Activated CD4-positive, alpha-beta T cell treated with anti-CD3 and anti-CD28 coated beads, Interleukin-2, amount 10 ng/mL, durations not matched to agents 24 days and 14 days (primary cell): ENCODE measurements at places on chromosomes 7 and 10.

DNA sequence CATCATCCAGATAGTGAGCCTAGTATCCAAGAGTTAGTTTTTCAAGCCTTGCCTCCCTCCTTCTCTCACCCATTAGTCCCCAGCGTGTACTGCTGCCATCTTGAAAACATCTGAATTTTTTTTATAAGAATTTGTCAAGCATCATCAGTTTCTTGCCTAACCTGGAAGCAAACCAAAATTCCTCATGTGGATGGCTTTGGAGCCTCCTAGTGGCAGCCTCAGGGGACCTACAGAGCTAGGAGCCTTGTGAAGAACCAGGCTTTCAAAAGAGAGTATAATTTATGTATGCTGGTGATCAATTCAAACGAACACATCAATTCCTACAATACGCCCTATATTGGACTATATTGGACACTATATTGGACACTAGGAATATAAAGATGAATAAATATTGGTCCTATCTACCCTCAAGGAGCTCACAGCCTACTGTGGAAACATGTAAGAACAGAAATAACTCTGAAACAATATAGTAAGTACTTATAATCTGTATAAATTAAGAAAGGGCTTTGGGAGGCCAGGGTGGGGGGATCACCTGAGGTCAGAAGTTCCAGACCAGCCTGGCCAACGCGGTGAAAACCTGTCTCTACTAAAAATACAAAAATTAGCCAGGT is 63.4 kb downstream of the HPSE2 start:
- no peak for DNase-seq

GRCh38 chr7:44872787-44873186 is 12.5 kb downstream of the PURB start:
- no peak for DNase-seq

GRCh38 chr7:73739387-73739767 is 775 bp upstream of the ABHD11 start:
- no peak for DNase-seq

GRCh38 chr7:93799750-93800357 is 90.7 kb downstream of the TFPI2 start:
- DNase-seq, result no peak

- no peak for DNase-seq
Observed at GRCh38 chr10:86655173-86655540, 810 bp downstream of the OPN4 start.

GRCh38 chr10:133421336-133422222 is 2.8 kb downstream of the SPRN start:
- no peak for DNase-seq

GRCh38 chr10:29608062-29608461 is 26.7 kb downstream of the SVIL start:
- no peak for DNase-seq

DNA sequence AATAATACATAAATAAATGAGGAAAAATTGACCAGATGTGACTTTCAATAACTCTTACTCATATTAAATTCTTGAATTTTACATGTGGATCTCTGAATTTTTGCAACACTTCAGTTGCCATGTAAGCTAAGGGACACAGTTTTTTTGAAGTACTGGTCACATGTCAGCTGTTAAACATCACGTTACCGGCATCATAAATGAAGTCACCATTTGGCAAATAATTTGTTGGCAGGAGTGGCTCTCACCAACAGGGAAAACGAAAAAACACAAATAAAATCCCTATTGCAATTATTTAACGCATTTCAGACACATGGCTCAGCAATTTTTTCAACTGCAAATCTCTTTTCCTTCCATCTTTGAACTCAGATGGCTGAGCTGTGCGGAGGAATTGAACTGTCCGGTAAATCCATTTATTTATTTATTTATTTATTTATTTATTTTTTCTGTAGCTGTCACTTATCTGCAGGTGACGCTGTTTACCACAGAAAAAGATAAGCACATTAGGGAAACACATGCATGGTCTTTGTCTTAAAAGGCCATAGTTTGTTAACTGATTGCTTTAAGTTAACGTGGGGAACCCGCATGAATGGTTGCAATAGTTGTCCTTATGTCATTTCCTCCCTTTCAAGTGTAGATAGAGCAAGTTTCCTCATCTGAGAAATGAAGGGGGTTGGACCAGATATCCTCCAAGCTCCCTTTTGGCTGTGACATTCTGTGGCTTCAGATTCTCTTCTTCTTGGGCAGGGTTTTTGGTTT is 64.7 kb upstream of the JAZF1 start:
- no peak for DNase-seq

DNA sequence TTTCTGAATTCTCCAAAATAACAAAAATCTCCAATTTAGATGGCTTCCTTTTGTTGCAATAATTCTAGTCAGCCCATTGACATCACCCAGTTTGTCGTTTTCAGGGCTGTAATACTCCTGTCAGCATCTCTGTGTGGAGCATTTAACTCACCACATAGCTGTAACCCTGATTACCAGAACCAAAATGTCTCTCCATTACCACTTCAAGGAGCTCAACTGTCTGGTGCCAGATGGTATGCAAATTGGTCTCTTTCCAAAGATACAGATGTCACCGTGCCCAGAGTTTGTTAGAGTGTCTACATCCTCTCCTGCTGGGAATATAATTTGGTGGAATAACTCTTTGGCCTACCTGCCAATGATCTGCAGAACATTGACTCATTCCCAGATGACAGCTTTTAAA is 350.3 kb upstream of the POT1 start:
- no peak for DNase-seq

DNA sequence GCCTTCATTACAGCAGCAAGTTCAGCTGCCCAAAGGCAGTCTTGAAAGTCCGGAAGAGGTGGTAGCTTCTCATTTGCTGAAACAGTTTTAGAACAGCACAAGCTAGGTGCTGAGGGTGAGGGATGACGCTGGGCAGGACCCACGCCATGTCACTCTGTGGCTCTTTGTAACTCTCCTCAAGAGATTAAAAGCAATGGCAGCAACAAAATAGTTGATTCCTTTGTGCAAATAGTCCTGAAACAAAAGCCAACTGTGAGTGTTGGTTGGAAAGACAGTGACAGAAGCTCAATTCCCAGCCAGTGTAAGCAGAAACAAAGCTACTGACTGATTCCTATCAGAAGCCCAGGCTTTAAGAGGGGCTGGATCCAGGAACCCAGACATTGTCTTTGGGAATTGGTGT is 47.6 kb upstream of the AQP1 start:
- DNase-seq, result no peak

GRCh38 chr10:70690589-70690988 is 18.3 kb downstream of the ADAMTS14 start:
- DNase-seq, result no peak

DNA sequence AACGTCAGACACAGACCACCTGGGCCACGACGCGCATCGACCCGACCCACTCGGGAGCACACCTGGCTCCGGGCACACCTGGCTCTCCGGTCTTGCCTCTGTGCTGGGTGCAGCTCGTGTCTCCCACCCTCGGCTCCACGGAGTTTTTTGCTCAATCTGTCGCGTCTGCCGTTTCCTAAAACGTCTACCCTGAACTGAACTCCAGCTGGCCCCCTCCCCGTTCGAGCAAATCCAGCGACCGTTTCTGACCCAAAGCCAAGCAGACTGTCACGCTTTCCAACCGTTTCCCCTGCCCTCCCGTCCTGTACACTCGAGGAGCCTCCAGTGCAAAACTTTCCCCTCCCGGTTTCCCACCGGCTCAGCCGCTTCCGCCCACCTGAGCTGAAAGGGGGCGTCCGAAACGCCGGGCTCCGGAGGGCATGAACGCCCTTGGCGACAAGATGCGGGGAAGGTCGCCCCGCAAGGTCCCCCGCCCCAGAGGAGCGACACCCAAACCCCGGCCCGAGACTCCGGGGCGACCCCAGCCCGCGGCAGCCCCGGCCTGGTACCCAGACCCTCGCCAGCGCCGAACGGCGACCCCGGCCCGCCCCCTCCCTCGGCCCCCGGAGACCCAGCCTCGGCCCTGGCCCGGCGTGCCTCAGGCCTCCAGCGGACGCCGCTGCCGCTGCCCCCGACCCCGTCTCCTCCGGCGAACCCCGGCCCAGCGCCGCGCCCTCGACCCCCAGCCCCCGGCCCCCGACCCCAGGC is 557 bp downstream of the CYTH3 start:
- DNase-seq, result peak; percentile 74

- no peak for DNase-seq
Observed at GRCh38 chr7:151699147-151699927, 177.6 kb downstream of the PRKAG2 start.

DNA sequence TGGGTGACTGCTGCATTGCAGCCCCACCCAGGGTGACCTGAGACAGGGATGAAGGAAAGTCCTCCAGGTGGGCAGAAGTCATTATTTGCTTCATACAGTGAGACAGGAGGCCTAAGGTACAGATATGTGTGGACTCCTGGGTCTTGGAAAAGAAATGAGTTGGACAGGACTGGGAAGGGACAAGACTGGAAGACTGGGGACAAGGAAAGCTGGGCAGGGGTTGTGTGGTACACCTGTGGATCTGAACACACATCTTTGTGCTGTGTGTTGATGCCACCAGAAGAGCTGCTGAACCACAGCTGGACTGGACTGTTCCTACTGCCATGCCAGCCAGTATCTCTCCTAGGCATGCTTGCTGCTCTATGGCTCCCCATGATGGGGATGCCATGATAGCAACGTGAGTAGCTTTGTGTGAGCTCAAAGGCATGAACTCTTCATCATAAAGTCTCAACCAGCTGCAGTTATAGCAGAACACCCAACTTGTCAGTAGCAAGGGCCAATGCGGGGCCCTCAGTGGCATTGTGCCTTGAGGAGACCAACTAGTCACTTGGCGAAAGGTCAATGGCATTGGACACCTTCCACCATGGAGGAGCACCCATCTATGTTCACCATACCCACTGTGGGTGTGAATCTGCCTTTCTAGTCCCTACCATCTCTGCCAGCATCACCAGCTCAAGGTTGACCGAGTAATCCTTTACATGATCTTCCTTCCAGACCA is 76.0 kb upstream of the GRB10 start:
- DNase-seq, result no peak

GRCh38 chr7:4479367-4480039 is 202.6 kb upstream of the FOXK1 start:
- peak; percentile 60 for DNase-seq

GRCh38 chr10:102579328-102579727 is 65.0 kb upstream of the TRIM8 start:
- DNase-seq, result no peak

- no peak for DNase-seq
Observed at GRCh38 chr7:84193747-84194146, 842 bp downstream of the SEMA3A start.

DNA sequence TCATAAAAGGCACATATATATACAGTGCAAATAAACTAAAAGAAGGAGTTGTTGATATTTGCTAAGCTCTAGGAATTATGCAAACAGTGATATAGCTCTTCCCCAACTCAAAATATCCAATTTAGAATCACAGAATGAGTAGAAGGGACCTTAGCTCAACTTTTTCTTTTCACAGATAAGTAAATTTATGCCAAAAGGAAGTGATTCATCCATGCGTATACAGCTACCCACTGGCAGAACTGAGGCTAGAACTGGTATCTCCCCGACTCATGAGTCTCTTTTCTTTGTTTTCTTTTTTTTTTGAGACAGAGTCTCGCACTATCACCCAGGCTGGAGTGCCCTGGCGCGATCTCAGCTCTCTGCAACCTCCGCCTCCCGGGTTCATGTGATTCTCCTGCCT is 54.2 kb upstream of the SVIL start:
- DNase-seq, result no peak

DNA sequence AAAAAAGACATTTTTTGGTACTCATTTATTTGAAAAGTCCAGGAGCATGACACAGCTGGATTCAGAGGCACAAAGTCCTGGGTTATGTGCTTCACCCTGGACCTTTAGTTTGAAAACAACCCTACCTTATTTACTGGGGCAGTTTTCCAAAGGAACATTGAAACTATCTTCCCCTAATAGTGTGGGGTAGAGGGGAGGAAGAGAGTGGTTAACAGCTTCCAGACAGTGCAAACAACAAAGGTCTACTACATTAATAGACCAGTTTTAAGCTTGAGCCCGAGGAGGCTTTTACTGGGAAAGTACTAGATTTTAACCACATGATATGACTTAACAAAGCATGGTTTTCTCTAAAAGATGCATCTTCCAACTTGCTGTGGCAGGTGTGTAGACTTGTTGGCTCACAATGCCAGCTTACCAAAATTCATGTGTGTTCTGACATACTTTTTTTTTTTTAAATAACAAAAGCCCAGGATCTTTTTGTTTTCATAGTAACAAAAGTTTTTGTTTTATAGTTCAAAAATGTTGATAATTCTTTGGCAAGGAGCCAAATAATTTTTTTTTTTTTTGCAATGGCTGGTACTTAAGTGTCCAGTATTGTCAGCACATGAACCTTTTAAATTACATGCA is 1.8 kb downstream of the GSTO1 start:
- peak; percentile 60 for DNase-seq

GRCh38 chr7:79452032-79452494 is 1.4 kb downstream of the MAGI2 start:
- DNase-seq, result no peak

DNA sequence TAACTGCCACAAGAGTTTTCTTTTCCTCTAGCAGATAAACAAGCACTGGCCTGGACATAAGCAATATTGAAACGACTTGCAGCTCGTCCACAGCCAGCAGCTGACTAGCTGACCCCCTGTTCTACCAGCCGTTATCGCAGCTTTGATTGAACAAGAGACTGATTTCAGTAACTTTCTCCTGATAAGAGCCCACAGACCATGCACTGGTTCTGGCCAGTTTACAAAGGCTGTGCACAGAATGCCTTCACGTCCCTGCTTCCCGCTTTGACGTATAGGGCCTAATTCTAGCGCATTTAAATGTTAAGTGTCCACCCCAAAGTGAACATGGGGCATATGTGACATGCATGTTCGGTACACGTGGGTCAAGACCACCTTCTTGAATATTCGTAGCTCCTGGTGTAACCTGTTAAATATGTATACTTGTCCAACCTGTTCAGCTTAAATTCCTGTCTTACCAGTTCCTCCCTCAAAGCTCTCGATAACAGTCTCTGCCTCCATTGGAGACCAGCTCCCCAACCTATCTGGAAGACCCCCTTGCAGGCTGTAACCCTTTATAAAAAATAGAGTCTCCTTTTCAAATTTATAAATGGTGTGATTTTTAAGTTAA is 69.2 kb downstream of the LYZL1 start:
- DNase-seq, result no peak

- DNase-seq, result no peak
Observed at GRCh38 chr7:29381206-29382094, 182.2 kb upstream of the PRR15 start.

- no peak for DNase-seq
Observed at GRCh38 chr10:125063256-125063925, 97.0 kb downstream of the CTBP2 start.

DNA sequence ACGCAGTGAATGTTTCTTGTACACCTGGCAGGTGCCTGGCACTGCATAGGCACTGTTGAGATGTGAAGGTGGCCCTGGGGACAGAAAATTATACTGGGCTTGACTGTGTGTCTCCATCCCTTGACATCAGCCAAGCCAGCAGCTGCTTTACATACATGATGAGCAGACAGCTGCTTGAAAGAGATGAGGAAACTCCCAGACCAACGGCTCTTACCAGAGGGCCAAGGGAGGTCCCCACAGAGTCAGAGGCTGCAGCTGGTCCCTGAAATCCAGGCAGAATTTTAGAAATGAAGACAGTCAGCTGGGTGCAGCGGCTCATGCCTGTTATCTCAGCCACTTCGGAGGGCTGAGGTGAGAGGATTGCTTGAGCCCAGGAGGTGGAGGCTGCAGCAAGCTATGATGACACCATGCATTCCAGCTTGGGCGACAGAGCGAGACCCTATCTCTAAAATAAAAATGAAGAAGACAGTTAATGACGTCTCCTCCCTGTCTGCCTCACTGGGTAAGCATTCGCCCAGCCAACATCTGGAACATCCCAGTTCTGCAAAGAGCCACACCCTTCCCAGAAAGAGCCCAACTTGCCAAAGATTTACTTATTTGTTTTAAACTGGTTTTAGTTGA is 17.6 kb downstream of the LIMK1 start:
- DNase-seq, result no peak

- DNase-seq, result no peak
Observed at GRCh38 chr10:81817596-81818170, 57.3 kb upstream of the NRG3 start.
